ENCODE measurements at places on chromosomes 2 and 18. TPM values are rescaled to one million over a fixed set of nuclear protein-coding genes. Genes with fewer than 3 reads are reported as not detected.

- no peak for DNase-seq
These were observed at the start of gene SP9 for GRCh38 chr2:174334781-174335251. SP9 (plus strand) TSS chr2:174334954; CDS start chr2:174335093, 139 bp downstream.

GRCh38 chr2:45009303-45009927 lies at the start of gene SIX2:
SIX2 (minus strand) TSS chr2:45009452; CDS start chr2:45009110, 342 bp downstream.
- DNase-seq = peak; percentile 54

- no peak for DNase-seq
These were observed 1.2 kb downstream of the TGOLN2 start for GRCh38 chr2:85326406-85327159.

DNA sequence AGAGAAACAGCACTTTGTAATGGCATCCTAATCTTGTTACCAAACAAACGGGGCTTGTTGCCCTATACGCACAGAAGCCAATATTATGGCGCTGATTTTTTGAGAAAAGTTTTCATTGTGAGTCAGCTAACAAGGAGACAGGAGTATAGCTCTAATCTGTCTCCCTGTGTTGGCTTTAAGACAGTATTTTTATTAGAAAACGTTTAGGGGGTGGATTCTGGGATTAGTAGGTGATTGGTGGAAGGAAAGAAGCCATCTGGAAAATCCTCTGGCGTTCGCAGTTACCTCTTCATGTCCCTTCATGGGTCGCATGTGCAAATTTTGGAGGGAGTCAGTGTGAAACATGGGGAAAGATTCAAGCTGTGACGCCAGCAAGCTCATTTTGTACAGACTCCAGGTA lies 698 bp upstream of the TMEM237 start:
- DNase-seq = peak; percentile 20

DNA sequence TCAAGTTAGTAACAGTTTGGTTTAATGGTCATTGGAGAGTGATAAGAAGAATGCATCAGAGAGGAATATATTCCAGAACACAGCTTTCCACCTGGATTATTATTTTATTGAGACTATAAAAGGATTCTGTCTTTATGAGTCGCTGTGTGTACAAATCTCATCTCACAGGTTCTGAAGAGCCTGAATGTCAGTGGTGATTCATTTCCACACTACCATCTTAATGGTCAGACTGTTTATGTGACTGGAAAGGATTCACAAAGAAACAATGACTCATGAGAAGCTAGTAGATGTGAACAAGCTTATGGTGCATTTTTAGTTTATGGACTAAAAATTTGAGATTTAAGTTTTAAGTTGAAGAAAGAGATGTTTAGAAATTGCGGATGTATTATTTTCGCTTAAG lies 685.4 kb upstream of the NRXN1 start:
- no peak for DNase-seq

DNA sequence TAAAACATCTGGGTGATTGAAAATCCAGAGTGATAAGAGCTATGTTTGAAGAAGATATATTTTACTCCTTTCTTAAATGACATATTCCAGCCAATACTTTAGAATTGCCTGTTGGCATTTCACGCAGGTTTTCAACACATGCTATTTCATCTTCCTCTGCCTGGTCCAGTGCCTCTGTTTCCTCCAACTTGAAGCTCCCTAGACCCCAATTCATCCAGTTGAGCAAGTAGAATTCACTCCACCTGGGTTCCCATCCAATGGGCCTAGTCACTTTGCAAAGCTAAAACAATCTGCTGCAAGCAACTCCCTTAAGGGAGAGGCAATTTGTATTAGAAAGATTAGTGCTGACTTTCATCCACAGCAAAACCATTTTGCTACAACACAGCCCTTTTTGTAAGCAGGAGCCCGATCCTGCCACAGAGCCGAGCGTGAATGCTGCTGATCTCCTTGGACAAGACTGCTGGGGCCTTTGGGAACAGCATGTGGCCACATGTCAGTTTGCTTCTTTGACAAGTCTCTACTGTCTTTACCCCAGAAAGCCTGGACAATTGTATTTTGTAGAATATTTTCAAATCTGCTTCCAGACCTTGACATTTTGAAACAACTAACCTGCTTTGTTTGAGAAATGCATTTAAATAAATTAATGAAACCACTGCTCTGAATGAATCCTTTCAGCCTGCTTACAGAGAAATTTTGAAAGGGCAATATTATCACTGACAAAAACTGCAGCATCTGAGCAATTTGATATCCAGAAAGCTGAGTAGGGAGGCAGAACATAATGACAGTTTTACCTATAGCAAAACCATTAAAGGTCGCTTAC lies 259.1 kb downstream of the TDRD15 start:
- DNase-seq = no peak

GRCh38 chr2:106140913-106141312 lies 53.2 kb downstream of the UXS1 start:
- DNase-seq = no peak

DNA sequence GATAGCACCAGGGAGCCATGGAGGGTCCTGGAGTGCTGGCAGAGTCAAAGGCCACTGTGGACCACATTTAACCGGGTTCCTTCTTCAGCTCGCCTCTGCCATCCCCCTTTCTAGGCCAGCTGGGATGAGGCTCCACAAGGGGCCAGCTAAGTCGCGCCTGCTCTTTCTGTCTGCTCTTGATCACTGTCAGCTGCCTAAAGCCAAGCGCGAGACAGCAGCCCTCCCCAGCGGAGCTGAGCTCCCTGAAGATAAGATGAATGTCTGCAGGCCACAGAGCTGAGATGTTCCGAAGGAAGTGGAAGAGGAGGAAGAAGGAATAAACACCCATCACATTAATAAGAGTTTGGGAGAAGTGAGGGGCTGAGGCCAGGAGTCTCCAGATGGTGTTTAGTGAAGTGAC lies 99.6 kb downstream of the CELF4 start:
- DNase-seq = peak; percentile 24

DNA sequence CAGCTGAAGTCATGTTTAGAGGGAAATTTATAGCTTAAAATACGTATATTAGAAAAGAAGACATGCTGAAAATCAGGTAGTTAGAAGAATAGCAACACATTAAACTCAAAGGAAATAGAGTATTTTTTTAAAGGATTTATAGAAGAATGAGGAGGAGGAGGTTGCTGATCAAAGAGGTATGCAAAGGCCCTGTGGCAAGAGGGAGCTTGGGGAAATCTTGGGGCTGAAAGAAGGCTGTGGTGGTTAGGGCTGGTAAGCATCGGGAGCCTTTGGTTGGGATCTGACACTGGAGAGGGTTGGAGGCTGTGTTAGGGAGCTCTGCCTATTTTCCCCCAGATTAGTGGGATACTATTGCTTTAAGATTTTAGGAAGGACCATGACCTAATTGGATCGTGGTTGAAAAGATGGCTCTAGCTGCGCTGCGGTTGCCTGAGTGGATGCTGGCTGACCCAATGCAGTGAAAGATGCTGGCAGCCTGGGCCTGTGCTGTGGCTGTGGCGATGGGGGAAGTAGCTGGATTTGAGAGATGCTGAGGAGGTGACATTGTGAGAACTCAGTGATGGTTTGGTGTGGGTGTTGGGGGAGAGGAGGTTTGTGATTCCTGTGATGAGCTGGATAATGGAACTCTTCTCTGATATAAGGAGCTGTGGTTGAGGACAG lies 11.7 kb downstream of the DGKD start:
- no peak for DNase-seq

DNA sequence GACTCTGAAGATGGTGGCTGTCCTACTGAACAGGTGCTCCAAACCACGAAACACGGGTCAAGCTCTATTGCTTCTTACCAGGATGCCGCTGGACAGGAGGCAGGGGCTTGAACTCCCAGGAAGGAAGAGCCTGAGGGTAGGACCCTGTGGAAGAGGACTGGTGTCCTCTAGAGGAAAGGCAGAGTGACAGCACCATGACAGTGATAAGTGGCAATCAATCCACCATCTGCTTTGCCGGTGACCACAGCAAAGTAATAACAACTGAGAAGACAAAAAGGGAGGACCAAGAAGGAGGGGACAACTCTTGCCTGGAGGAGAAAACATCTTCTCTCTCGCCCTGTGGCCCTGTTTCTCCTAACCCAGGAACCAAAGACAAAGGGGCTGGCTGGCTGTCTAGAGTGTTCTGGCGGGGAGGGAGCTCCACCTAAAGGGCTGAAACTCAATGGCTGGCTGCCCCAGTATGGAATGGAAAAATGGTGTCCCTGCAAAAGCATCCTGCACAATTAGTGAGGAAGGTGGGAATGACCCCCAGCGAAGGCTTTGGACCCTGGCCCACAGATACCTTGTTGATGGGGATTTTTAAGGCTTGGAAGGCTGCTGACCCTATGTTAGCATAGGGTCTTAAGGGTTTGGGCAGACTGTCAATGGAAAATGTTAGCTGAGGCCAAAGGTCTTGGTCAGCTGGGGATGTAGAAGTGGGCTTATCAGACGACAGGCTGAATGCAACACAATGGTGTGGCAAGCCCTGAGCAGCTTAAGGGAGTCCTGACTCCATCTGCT lies 35.4 kb downstream of the PROC start:
- DNase-seq = no peak

DNA sequence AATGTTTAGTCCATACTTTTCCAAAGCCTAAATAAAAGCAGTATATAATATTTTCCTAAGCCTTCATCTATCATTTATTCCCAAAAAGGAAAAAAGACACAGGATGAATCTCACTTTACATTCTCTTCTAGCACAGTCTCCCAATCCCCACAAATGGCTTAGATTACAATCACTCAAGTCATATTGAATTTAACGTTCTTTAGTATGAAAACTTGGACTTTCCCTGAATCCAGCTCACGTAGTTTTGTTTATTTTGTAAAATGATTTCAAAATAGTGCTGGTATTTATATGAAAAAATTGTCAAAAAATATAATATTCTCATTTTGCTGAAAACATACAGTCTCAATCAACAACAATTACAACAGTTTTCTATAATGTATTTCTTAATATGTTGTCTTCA lies 137.7 kb upstream of the CCDC150 start:
- no peak for DNase-seq

DNA sequence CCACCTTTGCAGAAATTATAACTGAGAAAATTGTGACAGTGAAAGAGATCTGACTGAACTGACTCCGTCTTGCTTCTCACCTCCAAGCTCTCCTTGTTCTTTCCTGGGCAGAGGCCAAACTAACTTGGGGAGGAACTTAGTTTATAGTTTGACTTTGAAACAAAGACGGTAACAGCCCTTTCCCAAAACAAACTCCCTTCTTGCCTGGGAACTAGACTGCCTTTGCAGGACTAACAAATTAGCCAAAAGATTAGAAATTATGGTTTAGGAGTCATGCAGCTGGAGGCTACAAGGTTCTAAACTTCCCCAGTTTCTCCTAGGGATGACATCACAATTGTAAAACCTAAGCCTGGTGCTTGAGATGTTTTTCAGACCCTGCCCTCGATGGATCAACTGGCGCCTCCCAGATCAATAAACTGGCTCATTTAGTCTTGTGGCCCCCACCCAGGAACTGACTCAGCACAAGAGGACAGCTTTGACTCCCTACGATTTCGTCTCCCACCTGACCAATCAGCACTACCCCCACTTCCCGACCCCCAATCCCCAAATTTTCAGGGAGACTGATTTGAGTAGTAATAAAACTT lies 137.7 kb downstream of the ALPK2 start:
- DNase-seq = peak; percentile 59

GRCh38 chr2:121501031-121501430 lies 29.6 kb upstream of the RNU4ATAC start:
- no peak for DNase-seq

The COLEC12 gene
- 4.9 TPM for total RNA-seq

The FMNL2 gene
- 24.7 TPM for total RNA-seq
